EH (cell line): ENCODE measurements at places on chromosomes 7 and 10.

DNA sequence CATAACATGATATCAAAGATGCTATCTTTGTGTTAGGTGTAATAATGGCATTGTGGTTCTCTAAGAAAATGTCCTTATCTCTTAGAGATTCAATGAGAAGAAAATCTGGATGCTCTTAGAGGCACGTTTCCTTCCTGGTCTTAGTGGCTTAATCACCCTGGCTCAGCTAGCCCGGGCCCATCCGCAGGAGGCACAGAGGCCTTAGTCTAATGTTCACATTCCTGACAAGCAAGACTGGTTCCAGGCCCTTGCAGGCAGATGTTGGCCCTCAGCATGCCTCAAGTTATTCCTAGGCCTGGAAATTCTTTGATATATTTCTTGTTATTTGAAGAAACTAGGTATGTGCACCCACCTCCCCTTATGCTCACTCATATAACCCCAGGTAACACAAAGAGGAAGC, 357.6 kb downstream of the SFMBT2 start:
- DNase-seq: no peak

- DNase-seq: no peak
These were observed 501.5 kb downstream of the LRMDA start for GRCh38 chr10:75932921-75933320.

GRCh38 chr7:43758822-43759683, 573 bp downstream of the BLVRA start:
- peak; percentile 54 for DNase-seq

- DNase-seq: peak; percentile 79
These were observed 100.2 kb upstream of the PRSS58 start for GRCh38 chr7:142357953-142358520.

DNA sequence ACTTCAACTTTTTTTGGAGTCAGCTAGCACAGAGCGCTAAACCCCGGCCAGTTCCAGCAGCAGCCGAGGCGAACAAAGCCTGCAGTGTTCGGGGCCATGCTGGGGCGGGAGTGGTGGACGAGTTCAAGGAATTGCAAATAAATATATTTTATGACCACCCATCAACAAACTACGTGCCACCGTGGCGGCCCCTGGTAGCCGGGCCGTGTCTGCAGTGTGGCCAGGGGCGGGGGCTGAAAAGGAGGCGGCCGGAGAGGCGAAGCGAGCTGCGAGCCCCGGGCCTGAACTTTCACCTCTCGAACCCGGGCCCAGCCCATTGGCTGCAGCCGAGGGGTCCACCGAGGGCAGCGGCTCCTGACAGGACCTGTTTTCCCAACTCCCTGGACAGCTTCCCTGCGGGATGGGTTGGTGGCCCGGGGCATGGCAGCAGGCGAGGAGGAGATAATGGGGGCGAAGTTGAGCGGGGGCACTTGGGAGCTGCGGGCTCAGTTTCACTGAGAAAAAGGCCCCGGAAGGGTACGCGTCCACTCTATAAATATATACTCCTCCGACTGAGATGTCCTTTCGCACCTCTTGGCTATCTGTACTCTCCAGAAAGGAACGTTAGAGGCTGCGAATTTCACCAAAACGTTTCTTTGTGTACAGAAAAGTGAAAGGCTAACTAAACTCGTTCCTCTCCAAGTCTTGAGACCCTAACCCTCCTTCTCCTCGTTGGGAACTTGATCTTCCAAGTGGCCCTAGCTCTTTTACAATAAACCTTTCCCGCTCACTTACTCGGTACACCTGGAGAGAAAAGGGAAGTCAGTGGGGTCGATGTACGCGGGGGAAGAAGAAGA, 164.6 kb upstream of the PPP1R3A start:
- no peak for DNase-seq

DNA sequence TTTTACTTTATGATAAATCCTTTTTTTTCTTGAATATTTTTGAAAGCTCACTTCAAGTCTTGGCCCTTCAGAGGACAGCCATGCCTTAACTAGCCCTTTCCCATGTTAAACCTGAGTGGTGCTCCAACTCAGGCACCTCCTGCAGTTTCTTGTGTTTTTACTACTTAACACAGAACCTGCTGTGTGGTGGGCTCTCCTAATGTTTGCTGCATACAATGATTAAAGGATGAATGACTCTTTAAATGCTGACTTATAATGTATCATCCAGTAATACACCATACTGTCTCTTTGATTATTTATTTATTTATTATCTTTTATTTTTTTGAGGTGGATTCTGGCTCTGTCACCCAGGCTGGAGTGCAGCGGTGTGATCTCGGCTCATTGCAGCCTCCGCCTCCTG, 179.4 kb downstream of the SEMA3E start:
- no peak for DNase-seq

GRCh38 chr7:78562191-78562590, 763.6 kb downstream of the PHTF2 start:
- DNase-seq: peak; percentile 36

DNA sequence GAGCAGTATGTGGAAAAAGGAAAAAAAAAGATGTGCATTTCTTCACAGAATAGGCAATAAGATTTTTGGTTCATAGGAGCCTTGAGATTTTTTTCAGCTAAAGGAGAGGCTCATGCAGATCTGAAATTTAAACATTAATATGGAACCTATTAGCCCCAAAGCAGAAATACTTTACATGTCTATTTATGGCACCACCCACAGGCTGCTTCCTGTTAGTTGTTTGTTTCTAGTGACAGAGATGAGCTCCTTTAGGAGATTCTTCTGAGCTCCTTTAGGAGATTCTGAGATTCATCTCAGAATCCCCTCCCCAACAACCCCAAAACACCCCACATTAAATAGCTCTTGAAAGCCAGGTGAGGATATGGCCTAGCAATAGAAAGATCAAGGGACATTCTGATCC, 27.9 kb upstream of the HPS1 start:
- peak; percentile 32 for DNase-seq

GRCh38 chr7:93949423-93949822, 27.9 kb downstream of the GNG11 start:
- DNase-seq: peak; percentile 89

GRCh38 chr7:108231221-108231620, 101.1 kb upstream of the LAMB4 start:
- peak; percentile 28 for DNase-seq

DNA sequence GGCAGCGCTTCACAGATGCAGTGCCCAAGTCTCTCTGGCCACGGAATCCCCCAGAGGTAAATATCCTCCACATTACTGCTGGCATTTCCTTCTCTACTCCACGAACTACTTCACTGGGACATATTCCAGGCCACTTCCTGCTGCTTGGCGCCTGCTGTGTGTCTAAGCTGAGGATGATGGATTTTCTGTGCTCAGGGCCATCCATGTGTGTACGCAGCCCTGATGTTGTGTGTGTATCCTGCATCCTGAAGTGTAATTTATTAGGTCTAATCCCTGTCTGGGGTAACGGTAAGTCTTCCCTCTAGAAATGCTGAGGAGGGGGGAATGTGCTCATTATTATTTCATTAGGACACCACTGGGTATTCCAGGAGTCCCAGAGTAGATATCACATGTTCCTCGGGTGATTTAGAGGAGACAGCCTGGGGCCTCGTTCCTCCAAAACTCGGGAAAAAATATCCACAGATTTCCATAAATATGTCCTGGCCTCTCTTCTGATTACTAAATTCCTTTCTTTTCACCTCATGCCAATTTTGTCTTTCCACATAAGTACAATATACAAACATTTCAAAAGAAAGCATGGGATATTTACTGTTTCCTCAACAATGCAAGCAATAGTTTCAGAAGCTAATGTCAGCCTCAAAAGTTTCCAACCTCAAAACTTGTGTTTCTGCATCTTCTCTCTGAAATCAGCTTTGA, 25.5 kb upstream of the HABP2 start:
- peak; percentile 39 for DNase-seq

GRCh38 chr7:39341083-39341482, 225.1 kb upstream of the YAE1 start:
- peak; percentile 7 for DNase-seq

DNA sequence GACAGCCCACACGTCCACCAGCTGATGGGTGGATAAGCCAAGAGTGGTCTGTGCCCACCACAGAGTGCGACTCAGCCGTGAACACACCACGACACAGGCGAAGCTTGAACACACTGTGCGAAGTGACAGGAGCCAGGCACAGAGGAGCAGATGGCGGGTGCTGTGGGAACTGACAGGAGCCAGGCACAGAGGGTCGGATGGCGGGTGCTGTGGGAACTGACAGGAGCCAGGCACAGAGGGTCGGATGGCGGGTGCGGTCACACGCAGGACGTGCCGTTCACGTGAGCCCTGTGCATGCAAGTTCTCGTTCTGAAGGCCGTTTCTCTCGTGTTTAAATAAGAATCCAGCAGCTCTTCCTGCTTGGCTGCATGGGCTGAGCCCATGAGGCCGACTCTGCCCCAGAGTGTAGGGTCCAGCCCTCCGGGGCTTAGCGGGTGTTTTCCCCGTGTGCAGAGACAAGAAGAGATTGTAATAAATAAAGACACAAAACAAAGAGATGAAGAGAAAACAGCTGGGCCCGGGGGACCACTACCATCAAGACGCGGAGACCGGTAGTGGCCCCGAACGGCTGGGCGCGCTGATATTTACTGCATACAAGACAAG, 5.9 kb upstream of the ADAP1 start:
- DNase-seq: no peak

- no peak for DNase-seq
These were observed 921.5 kb downstream of the TYW1 start for GRCh38 chr7:67918158-67918557.
